ENCODE measurements at places on chromosomes 7 and 10.
A peak's percentile ranks its signal among the peaks of the same experiment; 100 is the strongest.

GRCh38 chr7:134766779-134767519 is 12.5 kb upstream of the CALD1 start:
- DNase-seq: no peak

DNA sequence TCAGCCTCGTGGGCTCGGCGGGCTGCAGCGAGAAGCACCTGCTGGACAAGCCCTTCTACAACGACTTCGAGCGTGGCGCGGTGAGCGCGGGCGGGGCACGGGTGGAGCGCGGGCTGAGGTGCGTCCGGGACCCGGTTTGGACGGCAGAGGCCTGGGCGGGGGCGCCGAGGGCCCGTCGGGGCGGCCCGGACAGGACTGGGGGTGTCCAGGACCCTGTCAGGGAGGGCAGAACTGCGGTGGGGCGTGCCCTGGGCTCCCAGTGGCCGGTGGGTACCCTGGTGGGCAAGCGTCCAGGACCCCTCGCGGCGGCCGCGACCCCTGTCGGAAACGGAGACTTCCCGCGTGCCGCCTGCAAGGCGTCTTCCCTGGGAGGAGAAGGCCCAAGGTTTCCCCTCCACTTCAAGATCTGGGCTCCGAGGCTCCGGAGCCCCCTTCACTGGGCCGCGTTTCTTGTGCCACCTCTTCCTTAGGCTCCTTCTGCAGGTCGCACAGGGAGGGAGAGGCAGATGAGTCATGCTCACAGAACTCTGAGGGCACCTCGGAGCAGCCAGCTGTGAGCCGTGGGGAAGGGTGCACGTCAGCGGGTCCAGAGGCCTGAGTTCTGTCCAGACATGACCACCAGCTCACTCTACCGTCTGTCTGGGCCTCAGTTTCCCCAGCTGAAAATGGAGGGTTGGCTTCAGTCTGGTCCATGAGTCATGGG is 485 bp downstream of the ALOX5 start:
- DNase-seq: no peak

DNA sequence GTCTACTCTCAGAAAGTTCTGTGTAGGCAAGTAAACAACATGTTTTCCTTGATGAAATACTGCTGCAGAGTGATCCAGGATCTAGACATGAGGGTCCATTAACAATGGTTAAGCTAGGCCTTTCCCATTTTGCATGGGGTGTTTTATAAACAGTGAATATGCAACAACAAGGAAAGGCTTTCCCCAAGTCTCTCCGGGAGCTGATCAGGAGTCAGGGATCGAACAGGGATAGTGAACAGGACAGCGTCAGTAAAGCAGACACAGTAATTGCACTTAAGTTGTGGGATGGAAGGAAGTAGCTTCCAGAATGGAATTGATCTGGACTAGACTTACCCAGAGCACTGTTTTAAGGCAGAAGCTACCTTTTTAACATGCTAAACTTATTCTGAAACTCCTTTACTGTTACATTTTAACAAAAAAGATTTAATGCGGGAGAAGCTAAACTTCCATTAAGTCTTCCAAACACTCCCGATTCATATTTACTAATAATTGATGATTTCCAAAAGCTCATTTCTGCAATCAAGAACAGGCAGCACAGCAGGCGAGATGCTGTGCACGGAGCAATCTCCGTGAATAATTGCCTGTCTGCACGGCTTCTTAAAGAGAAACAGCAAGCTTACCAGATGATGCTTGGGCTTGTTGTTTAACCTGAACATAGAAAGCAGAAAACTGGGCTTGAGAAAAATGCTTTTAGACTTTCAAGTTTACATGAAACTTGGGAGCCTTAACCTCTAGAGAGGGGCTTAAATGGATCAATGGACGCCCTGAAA is 50.3 kb upstream of the DOCK1 start:
- DNase-seq: no peak

DNA sequence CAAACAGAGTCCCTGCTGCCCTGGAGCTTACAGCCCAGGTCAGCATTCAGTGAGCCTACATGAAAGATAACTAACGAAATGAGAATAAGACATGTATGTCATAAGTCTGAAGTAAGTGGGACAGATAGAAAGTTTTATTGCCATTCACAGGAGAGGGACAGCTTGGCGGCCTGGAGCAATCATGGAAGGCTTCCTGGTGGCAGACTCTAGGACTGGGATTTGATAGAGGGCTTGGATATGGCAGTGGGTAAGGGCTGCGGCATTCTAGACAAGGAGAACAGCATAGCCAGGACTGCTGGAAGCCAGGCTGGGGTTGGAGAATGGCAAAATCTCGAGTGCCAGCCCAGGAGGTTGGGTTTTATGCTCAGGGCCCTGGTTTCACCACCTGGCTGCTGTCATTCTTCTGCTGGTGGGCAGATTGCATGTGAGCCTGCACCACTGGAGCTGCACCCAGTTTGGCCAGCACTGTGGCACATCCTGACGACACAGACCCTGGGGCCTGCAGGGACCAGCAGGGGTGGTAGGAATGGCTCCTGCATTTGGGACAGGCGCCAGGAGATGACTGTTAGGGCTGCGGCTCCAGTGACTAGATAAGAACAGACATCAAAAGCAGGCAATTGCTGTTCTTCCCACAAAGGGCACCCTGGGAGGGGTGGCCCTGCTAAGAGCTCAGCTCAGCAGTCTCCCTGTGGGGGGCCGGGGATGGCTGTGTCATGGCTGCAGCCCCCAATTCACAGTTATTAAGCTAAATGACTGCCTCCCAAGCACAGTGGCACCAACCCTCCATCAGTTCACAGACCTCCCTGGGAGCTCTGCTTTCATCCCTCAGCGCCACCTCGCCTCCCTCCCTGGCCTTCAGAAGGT is 161.1 kb downstream of the RPS24 start:
- DNase-seq: no peak

GRCh38 chr10:101892782-101893391 is 49.3 kb upstream of the KCNIP2 start:
- DNase-seq: no peak

DNA sequence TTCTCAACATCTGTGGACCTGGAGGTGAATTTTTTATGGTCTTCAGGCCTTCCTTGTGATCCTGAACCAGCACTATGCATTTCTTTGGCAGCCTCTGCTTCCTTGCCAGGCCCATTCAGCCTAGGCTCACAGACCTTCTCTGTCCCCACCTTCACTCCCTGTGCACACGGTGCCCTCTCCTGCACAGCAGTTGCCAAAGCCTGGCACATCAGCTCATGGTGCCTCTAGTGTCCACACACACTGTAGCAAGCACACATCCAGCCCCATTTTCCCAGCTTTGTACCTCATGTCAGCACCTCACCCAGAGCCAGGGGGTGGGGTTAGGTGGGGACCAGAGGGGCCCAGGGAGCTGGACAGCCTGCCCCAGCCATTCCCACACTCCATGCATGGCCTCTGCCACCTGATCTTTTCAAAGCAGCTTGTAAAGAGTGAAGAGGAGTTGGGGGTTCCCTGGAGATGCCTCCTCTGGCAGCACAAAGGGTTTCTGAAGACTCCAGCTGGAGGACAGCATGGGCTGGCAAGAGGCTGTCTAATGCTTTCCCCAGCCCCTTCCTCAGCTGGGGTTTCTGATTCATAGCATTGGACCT is 57.9 kb upstream of the TMEM72 start:
- no peak for DNase-seq

- DNase-seq: no peak
These were observed 76.4 kb downstream of the WDR37 start for GRCh38 chr10:1132584-1132983.

- DNase-seq: no peak
These were observed 17.7 kb downstream of the GIMAP5 start for GRCh38 chr7:150754951-150755350.

GRCh38 chr7:85041605-85042216 is 145.1 kb downstream of the SEMA3D start:
- no peak for DNase-seq

DNA sequence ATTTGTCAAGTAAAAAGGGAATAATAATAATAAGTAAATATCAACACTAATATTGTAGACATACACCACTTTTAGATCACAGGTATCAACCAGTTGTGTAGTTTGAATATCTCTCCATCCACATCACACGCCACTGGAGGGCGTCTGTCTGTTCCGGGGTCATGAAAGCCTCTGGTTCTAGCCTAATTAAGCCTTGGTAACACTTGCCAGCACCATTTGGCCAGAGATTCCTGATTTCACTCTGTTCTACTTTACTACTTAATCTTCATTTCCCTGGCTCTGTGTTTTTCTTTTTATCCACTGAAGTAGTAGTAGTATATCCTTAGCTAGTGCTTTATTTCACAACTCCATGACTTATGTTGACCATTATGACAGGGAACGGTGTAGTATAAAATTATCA is 285.6 kb upstream of the POM121L12 start:
- no peak for DNase-seq

DNA sequence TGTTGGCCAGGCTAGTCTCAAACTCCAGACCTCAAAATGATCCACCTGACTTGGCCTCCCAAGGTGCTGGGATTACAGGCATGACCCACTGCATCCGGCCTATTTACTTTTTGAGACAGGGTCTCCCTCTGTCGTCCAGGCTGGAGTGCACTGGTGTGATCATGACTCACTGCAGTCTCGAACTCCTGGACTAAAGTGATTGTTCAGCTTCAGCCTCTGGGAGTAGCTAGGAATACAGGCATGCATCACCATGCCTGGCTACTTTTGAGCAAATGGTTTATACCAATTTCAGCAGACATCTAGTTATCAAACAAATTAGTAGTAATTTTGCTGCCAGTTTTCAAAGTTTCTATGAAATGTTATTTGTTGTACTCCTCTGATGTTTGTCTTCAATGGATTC is 2.2 kb upstream of the WAC start:
- no peak for DNase-seq

- DNase-seq: no peak
These were observed 2.4 kb downstream of the MIOS start for GRCh38 chr7:7569081-7569527.

GRCh38 chr7:86955895-86956503 is 103.5 kb downstream of the ELAPOR2 start:
- DNase-seq: no peak

GRCh38 chr7:156626220-156626895 is 14.2 kb upstream of the RNF32 start:
- DNase-seq: no peak

- no peak for DNase-seq
These were observed 682.3 kb upstream of the IGFBP3 start for GRCh38 chr7:46603296-46603752.

GRCh38 chr7:30253796-30254165 is 30.6 kb upstream of the ZNRF2 start:
- DNase-seq: no peak

- no peak for DNase-seq
These were observed 136.9 kb downstream of the SLIT1 start for GRCh38 chr10:97048649-97049427.

DNA sequence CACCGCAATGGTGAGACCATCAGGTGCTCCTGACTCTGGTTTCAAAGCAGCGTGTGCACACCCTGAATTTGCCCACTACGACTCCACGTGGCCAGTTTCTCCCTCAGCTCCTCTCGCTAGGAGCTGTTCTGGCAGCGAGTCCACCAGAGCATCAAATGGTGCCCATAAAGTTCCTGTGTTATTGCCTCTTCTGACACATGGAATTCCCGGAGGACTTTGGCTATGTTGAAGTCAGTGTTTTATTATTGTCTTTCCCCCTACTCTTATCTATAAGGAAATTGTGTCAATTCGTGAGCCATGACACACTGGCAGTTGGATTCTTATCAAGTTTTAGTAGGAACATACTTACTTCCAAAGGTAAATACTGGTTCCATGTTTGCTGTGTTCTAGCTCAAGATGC is 53.9 kb upstream of the NPVF start:
- no peak for DNase-seq

GRCh38 chr10:68235581-68235980 is 3.7 kb upstream of the ATOH7 start:
- no peak for DNase-seq

GRCh38 chr10:17652585-17652984 is 8.6 kb downstream of the STAM start:
- no peak for DNase-seq

DNA sequence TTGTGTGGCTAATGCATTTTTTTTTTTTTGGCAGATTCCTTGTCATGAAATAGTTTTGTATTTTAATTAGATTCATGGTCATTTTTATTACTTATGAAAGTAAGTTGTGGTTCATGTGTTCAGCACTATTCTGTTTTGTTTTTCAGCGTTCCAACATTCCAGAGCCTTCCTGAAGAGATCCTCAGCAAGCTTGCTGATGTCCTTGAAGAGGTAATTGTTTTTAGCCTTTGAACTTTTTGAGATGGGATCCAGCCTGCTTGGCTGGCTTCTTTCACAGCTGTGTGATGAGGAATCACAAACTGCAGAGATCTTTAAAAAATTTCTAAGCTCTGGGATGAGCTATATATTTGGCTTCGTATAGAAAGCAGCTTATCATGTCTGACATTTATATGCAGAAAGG is 208.0 kb upstream of the CSTF2T start:
- DNase-seq: no peak

GRCh38 chr7:28061824-28062196 is 118.8 kb downstream of the JAZF1 start:
- DNase-seq: no peak

GRCh38 chr7:30739691-30740090 is 12.2 kb upstream of the INMT start:
- no peak for DNase-seq

DNA sequence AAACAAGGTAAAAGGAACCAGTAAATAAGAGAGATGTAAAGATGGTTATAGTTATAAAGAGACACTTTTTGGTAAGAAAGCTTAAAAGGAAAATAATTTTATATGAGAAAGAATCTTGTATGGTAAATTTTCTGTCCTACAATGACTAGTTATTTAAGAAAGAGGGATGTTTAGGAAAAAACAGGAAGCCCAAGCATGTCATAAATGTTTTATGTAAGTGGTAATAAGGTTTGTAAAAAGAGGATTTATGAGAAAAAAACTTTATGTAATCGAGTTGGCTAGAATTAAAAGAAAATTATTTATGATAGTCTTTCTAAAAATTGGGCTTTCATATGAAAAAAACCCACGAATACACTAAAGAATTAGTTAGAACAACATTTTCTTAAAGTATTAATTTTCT is 34.2 kb upstream of the CREB3L2 start:
- DNase-seq: no peak

- DNase-seq: no peak
These were observed 50.7 kb downstream of the HSPA12A start for GRCh38 chr10:116691635-116692034.

GRCh38 chr10:16182688-16183087 is 254.1 kb upstream of the PTER start:
- no peak for DNase-seq

DNA sequence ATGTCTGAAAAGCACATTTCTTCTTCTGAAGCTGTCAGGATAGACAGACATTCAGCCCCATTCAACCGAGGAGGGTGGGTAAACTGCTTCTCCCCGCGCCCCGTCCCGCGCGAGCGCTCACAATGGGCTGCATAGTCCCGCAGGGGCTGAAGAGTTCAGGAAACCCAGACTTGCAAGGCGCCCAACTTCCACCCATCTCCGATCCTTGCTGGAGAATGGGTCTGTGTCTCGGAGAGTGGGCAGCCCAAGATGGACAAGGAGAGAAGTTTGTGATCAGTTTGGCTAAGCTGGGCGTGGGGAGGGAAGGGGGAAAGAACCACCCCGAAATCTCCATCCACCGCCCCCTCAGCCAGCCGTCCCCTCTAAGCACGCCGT is 686 bp downstream of the AASS start:
- DNase-seq: peak; percentile 2

Data from effector CD4-positive, alpha-beta T cell (primary cell).